Activated T-cell treated with anti-CD3 and anti-CD28 coated beads, Interleukin-2, amount 50 U/mL, for 1 hour (primary cell): ENCODE measurements at places on chromosomes 1 and 21.

DNA sequence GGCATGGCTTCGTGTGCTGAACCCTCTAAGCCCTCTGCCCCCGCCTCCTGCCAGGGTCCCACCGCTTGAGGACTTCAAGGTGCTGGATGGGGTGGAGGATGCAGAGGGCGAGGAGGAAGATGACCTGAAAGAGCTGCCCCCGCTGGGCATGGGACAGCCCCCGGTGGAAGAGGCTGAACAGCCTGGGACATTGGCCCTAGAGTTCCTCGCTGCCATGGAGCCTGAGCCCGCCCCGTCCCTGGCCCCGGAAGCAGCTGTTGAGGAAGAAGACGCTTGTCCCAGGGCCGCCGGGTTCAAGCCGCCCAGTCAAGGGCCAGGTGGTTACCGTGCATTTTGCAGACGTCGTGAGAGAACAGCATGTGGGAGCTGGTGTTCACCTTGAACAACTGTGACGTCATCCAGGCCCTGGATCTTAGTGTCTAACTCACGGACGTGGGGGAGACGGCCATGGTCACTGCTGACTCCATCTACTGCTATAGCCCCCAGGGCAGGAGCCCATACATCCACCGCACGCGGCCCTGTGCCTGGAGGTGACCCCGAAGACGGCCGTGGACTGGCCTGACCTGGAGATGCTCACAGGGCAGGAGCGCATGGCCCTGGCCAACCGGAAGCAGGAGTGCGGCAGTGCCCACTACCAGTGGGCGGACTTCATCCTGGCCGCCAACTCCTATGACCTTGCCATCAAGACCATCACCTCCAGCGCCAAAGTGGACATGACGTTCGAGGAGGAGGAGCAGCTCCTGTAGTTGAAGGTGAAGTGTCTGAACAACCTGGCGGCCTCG lies 90.1 kb downstream of the PPP1R12B start:
- DNase-seq, result no peak

DNA sequence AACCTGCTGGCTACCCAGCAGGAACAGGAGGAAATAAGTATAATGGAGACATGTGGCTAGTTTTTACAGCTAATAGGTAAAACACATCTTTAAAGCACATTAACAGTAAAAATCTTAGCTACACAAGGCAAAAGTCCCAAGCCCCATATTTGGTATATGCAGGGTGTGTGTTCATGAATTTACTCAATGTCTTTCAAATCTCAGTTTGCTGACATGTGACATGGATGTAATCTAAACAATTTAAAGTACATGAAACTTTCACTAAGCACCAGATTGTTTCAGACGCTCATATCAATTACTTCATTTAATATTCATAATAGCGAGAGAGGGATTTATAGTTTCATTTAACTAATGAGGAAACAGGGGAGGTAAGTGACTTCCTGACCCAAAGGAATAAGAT lies 3.9 kb downstream of the TACSTD2 start:
- no peak for DNase-seq

DNA sequence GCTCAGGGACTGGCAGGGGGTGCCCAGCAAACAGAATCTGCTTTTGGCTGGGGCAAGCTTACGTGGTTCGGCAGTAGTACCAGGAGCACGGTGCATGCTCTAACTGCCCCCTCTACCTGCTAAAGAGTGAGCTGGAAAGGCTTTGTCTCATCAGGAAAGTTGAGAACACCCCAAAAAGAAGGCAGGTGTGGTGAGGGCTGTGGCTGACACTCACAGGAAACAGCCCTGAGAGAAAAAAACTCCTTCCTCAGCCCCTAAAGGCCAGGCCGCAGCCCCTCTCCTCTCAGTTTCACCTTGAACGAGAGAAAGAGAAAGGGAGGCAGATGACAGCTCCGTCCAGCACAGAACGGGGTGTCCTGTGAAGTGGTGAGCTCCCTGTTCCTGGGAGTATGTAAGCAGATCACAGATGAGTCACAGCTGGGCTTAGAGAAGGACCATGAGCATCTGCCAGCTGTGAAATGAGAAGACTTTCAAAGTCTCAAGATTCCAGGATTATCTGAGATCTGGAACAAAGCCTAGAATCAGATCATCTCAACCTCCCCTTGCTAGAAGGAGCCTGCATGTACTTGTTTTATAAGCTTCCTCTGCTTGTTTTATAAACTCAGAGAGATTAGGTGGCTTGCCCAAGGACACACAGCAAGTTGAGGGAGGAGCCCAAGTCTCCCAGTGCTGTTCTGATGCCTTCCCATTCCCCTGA lies 13.4 kb downstream of the LAPTM5 start:
- DNase-seq, result peak; percentile 54

- DNase-seq, result no peak
Measured at GRCh38 chr1:107572674-107573211, 392.2 kb downstream of the VAV3 start.

- no peak for DNase-seq
Measured at GRCh38 chr1:34621916-34622315, 132.9 kb upstream of the GJB5 start.

DNA sequence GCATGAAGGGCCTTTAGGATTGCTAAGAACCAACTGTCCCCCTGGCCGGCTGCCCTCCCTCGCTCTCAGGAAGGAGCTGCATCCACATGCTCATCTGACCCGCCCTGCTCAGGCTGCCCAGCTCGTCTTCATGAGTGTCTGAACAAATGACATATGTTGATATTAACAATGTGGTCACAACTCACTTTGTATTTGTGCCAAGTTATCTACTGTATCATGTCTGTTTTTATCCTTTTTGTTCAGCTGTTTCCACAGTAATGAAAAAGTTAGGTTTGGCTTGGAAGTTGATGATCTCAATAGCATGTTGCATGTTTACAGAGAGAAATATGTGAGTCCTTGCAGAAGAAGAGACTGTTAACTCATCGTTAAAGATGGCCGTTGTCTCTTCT lies 75.1 kb downstream of the PHTF1 start:
- no peak for DNase-seq

- DNase-seq, result no peak
Measured at GRCh38 chr1:8641377-8641997, 176.0 kb downstream of the RERE start.

DNA sequence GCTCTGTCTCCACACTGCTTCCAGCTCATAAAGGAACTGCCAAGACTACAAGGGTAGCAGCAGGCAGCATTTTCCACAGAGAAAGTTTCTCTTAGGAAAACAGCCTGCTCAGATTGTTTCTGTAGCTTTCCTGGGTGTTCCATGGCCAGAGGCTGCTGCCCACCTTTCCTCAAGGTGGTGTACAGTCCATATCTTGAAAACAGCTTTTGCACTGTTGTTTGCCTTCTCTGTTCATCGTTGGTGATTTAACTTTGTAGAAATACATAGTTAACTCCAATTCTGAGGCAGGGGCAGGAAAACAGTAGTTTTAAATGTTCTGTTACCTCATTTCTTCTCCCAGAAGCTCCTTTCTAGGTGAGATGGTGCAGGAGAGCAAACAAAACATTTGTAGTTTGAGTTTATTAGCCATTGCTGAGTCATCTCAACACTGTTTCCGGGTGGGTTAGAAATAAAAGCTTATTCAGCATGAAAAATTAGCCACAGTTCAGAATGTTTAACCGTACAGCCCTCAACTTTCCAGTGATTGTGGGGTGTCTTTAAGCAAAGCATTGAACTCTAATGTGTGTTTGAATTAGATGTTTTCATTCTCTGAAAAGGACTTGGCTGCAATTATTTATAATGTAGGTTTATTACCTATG lies 41.7 kb downstream of the DIP2A start:
- no peak for DNase-seq

- DNase-seq, result no peak
Measured at GRCh38 chr21:35234725-35235124, 185.6 kb upstream of the RUNX1 start.

- no peak for DNase-seq
Measured at GRCh38 chr1:172902861-172903381, 147.8 kb downstream of the TNFSF18 start.

DNA sequence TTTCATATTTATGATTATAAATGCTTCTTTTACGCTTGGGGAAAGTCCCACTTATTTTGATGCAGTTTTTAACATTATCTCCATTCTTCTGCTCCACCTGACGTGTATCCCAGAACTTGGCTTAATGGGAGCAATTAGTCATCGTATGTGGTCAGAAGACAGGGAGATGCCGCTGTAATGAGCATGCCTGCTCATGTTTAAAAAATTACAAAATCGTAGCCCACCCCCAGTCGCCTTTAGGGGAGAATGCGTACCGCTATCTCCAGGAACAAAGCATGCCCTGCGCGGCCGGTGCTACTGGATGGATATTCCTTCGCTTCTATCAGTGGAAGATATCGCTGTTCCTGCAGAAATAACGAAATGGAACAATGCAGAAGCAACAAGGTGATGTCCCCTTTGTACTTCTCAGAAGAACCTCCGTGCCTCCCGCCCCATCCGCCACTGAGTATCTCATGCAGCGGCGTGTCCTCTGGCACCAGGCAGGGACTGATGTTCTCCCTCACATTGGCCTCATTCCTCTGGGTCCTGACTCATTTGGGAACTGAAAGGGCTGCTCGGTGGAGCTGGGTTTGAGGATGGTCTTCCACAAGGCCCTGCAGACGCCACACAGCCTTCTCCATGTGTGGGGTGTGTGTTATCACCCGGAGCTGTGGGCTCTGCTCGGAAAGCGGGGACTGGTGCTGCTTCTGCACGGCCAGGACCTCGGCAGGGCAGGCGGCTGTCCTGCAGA lies 116.3 kb upstream of the COL6A1 start:
- peak; percentile 3 for DNase-seq

- no peak for DNase-seq
Measured at GRCh38 chr1:119384591-119384990, 16.0 kb downstream of the HAO2 start.

DNA sequence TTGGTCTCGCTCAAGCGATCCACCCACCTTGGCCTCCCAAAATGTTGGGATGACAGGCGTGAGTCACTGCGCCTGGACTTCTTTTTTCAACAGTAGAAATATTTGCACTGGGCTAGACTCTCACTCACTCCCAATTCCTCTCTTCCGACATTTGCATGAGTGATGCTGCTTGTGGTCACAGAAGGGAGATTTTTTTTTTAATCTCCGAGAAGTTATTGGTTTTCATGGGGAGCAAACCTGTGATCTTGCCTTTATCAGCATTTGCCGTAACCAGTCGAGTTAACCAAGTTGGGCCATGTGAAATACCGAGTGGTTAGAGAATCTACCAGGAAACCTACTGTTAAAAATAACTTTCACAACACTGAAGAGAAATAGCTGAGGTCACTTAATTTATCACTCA lies 21.1 kb downstream of the ERG start:
- no peak for DNase-seq

- DNase-seq, result no peak
Measured at GRCh38 chr1:43984855-43985254, 5.8 kb downstream of the B4GALT2 start.

DNA sequence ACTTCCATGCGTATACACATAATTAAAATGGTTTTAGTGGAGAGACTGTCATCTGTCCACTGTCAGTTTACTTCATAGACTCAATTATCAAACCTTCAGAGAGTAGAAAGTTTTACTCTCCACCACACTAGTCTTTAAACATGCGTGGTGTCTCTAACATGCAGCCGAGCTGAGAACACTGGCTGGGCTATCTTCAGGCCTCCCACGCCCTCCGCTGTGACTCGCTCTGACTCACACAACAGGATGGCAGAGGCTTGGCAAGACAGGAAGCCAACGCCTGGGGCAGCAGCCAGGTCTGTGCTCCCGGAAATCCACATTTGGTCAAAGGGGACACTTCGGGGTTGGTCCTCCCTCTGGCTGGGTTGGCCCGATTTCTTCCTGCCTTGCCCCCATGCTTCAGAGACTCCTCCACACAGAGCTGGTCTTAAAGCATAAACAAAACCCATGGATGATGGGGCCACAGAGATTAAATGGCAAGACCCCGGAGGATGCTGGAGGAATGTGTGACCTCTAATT lies 22.7 kb upstream of the IFNGR2 start:
- peak; percentile 76 for DNase-seq

DNA sequence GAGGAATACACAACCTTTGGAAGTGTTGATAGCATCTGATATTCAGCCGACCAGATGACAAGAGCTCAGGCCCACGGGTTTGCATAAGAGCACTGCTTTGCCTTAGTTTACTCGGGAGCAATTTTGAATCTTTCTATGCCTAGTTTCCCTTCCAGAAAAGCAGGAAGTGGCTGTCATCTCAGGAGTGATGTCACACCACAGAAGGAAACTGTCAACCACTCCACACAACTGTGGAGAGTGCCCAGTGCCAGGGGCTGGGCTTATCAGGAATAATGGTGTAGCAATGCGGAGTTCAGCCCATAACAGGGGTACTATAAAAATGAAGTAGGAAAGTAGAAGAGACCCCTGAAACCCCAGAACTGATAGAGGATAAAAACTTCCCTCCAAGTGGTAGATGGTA lies 28.4 kb downstream of the NTPCR start:
- DNase-seq, result no peak

DNA sequence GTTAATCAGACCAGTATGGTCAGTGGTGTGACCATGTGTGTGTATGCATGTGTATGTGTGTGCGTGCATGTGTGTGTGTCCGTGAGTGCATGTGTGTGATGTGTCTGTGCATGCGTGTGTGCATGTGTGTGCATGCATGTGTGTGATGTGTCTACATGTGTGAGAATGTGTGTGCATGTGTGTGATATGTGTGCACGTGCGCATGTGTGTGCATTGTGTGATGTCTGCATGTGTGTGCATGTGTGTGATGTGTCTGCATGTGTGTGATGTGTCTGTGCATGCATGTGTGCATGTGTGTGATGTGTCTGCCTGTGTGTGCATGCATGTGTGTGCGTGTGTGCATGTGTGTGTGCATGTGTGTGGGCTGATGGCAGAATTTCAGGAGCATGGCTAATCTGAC lies 58.2 kb downstream of the SIK1 start:
- DNase-seq, result no peak

DNA sequence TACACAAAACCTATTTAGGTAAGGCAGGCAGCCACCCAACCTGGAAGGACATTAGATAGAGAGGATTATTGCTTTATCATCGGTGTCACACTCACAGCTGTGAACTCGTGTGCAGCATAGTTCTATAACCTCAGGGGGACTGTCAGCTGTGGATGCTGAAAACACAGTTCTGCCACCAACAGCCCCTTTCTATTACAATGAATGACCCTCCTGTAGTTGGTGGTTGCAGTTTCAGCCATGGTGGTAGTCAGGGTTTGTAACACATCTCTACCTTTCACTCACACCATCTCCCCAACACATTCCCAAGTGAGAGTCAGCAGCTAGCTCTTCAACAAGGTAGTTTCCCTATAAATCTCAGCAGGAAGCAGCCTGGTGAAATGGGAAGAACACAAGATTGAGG lies 136.8 kb downstream of the ZC3H11B start:
- DNase-seq, result no peak

GRCh38 chr1:190615818-190616217 lies 138.2 kb upstream of the BRINP3 start:
- no peak for DNase-seq

- no peak for DNase-seq
Measured at GRCh38 chr1:226149806-226150205, 36.7 kb downstream of the ACBD3 start.

DNA sequence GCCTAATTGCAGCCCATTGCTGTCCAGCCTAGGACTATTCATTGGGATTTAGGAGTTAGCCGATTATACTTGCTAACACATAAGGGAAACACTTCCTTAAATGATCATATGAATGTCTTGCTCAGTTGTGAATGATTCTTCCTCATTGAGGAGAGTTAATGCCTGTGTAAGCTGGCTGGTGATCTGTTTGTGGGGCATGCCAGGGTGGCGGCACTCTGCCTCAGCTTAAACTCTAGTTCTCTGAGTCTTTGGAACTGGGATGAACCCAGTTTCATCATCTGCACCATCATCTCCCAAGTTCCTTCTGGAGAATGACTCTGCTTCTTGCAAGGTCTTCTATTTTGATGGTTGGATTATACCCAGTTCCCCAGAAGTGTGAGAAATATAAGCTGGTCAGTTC lies 23.9 kb upstream of the SLAMF6 start:
- DNase-seq, result no peak
